ENCODE measurements at places on chromosomes 4 and X.

GRCh38 chrX:109389917-109390316 is 92.0 kb downstream of the GUCY2F start:
- no peak for DNase-seq

DNA sequence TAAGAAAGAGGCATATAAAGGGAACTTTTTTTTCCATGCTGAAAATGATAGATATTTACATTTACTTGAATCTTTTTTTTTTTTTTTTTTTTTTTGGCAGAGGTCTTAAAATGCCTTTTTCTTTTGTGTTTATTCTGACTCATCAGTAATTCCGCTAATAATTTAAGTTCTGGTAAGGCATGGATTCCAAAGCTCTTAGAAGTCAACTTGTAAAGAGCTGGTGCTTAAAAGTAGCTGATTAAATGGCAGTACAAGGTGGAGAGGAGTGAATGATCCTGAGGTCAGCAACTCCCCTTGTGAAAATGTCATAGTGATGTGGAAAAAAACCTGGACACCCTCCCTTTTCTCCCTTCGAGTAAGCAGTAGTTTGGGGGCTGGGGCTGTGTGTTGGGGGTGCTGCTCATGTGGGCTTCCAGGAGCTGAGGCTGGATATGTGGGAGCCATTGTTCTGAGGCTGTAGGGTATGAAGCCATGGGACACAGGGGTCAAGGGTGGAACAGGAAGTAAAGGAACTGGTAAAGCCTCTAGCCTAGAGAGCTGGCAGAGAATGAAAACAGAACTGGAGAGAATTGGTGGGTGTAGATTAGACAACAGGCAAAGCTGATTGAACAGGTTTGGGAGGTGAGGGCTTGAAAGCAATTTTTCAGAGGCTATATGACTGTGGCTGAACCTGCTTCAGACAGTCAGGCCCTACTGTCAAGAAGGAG is 41.0 kb upstream of the PITX2 start:
- DNase-seq: no peak

GRCh38 chrX:98380106-98380505 is 1496.4 kb downstream of the RPA4 start:
- DNase-seq: peak; percentile 87

DNA sequence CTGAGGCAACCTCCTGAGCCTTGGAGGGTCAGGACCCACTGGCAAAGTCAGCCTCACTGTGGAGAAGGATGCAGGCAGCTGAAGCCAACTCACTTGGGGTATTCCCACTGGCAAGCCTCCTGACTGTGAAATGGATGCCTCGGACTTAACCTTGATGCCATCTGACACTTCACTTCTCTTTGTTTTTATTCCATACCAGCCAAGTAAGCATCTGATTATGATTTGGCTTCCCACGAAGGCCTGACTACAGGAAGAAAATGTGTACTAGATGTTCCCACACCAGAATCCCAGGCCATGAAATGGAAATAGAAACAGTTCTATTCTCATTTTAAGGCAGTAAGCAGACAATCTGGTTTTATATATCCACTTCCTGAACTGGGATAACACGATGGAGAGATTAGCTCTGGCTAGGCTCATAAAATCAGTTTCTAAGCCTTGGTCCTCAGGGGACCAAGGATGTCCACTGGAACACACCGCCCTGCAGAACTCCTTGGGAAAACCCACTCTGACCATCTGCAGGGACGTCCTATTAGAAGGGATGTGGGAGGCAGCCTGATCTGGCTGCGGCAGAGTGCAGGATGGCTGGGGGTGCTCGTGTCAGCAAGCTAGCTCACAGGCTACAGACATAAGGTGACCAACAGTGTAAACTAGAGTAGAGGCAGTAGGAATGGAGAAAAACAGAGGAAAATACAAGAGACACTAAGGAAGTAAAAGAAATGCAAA is 89.3 kb downstream of the TSPAN5 start:
- DNase-seq: no peak

DNA sequence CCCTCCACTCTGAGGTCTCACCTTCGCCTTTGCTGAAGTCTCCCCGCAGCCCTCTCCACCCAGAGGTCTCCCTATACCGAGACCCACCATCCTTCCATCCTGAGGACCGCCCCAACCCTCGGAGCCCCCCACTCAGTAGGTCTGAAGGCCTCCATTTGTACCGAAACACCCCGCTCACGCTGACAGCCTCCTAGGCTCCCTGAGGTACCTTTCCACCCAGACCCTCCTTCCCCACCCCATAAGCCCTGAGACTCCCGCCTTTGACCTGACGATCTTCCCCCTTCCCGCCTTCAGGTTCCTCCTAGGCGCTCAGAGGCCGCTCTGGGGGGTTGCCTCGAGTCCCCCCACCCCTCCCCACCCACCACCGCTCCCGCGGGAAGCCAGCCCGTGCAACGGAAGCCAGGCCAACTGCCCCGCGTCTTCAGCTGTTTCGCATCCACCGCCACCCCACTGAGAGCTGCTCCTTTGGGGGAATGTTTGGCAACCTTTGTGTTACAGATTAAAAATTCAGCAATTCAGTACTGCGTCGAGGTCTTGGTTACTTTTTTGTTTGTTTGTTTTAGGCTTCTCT is 5.0 kb downstream of the SOD3 start:
- no peak for DNase-seq

GRCh38 chr4:24065974-24066373 is 176.1 kb upstream of the PPARGC1A start:
- no peak for DNase-seq

- DNase-seq: no peak
These were observed 41.7 kb upstream of the SLC39A8 start for GRCh38 chr4:102386966-102387365.

DNA sequence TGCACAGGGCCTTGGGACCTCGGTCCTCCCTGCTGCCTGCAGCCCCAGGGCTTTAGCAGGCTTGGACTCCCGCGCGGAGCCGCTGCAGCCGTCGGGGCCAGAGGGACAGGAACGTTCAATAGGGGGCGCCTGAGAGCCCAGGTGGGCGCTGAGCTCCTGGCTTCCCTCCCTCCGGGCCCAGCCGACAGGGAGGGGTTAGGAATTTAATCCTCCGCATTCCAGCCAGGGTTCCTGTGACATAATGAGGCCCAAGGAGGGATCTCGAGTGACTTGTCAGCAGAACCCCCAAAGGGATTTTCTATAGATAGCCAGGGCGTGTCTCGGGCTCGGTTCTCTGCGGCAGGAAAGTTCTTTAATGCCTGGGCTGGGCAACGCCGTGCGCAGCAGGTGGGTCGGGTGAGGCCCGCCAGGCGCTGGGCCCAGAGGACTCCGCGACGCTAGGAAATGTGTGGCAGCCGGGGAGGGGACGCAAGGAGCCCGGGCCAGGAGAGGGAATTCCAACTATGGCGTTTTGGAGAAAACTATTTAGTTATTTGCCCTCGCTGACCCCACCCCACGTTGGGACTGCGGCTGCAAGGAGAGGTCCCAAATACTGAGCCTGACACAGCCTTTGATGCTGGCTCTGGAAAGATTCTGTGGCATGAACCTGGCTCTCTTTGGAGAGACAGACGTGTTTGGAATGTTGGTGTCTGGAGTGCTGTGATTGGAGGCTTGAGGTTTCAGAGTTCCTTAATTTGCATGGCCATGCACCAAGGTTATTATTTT is 285.2 kb upstream of the GATB start:
- DNase-seq: peak; percentile 94

GRCh38 chr4:107182347-107182746 is 146.2 kb upstream of the DKK2 start:
- DNase-seq: no peak

DNA sequence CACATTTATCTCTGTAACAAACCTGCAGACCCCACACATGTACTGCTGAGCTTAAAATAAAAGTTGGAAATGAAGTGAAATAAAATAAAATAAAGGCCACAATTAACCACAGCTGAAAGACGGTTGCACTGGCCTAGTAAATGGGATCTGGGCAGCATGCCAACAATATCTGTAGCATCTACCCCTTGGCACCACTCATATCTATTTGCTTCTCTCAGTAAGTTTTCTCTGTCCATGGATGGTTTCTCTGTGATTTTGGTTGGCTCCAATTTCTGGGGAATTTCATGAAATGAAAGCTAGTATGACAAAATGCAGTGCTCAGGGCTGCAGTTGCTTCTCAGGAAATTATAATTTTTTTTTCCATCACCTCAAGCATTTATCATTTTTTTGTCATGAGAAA is 172.0 kb upstream of the IL15 start:
- DNase-seq: no peak

DNA sequence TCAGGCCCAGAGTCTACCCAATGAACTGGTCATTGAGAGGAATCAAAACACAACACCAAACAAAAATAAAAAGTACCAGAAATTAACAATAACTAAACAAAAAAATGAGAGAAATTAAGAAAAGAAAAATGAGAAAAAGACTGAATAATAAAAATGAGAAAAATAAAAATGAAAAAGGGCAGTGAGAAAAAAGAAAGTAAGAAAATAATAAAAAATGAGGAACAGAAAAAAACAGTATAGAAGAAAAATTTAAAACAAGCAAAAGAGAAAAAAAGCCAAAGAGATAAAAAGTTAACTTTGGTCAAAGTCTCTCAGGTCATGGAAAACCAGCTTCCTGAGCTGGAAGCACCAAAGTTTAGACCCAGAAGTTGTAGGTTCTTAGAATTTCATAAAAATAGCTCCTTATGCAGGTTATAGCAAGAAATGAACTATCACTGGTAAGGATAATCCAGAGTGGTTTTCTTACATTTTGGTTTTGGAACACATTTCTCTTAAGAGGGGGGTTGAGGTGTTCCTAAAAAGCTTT is 51.0 kb upstream of the WDR17 start:
- no peak for DNase-seq

- no peak for DNase-seq
These were observed 104.0 kb upstream of the WDR17 start for GRCh38 chr4:175961604-175962003.

GRCh38 chr4:136558940-136559494 is 973.3 kb downstream of the PCDH18 start:
- no peak for DNase-seq

GRCh38 chrX:30864383-30864785 is 24.7 kb downstream of the TAB3 start:
- no peak for DNase-seq

GRCh38 chrX:151505796-151506195 is 57.7 kb upstream of the PASD1 start:
- no peak for DNase-seq

DNA sequence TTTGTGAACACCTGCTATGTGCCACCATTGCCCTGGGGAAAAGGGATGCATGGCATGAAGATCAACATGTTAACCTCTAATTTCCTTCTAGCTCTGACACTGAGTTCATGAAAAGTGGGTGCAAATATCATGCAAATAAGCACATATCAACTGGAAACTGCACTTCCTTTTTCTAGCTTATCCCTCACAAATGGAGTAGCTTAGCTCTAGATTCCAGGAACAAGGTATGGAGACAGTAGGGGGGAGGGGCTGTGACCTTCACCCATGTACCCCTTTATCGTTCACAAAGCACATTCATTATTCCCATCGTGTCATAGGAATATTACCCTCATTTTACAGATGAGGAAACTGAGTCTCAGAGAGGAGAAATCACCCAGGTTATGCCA is 37.4 kb downstream of the STARD8 start:
- no peak for DNase-seq

GRCh38 chr4:76011700-76012387 is 4.5 kb upstream of the CXCL9 start:
- peak; percentile 44 for DNase-seq

- DNase-seq: no peak
These were observed 25.1 kb downstream of the SLC30A9 start for GRCh38 chr4:42015438-42015837.

DNA sequence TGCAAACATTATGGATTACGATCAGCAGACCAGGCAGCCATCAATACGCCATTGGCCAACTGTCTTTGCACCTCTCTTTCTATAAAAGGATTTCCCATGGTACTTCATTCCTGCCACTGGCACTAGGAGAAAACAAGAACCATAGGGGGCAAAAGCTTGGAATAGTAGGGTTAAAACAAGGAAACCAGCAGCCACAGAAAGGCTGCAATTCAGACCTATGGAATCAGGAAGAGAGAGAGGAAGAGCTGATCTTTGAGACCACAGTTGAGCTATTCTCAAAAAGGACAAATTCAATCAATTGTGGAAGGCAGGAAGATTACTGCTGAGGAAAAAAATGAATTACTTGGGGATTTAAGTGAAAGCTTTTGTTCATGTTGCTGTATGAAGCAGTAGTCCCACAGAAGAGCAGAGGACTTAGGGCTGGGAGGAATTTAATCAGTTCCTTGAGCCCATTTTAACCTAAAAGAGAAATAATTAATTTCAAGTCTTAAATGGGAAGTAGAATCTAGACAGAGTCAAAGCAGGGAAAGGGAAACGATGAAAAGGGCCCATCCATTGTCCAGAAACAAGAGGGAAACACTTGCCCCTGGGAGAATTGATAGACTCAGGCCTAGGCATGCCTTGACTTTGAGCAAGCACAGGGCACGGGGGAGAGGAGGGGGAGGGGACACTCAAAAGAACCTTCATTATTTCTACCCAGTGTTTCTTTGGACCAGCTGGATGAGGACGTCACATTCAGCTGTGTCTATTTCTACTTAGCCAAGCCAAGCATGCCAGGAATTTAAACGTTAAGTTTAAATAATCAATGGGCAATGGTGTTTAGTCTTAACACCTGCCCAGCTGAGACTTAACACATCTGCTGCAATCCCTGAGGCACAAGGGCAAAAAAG is 50.7 kb downstream of the SCD5 start:
- no peak for DNase-seq

GRCh38 chr4:74284053-74284452 is 24.2 kb upstream of the EPGN start:
- no peak for DNase-seq

GRCh38 chrX:117972711-117973109 is 143.9 kb downstream of the KLHL13 start:
- DNase-seq: peak; percentile 33

DNA sequence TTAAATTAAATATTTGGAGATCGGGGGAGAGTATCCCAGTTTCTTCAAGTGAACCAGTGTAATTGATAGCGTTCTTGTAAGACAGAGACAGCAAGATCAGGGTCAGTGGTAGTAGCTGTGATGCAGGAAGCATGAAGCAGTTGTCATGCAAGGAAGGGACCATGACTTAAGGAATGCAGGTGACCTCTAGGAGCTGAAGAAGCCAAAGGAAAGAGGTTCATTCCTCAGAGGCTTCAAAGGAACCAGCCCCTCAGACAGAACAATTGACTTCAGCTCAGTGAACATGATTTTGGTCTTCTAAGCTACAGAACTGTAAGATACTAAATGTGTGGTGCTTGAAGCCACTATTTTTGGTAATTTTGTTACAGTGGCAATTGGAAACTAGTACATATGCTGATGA is 51.6 kb downstream of the GLRB start:
- DNase-seq: peak; percentile 44

- no peak for DNase-seq
These were observed 315.6 kb downstream of the ARHGAP24 start for GRCh38 chr4:85790582-85790981.

- no peak for DNase-seq
These were observed 37.9 kb upstream of the SLC4A4 start for GRCh38 chr4:71300964-71301363.

DNA sequence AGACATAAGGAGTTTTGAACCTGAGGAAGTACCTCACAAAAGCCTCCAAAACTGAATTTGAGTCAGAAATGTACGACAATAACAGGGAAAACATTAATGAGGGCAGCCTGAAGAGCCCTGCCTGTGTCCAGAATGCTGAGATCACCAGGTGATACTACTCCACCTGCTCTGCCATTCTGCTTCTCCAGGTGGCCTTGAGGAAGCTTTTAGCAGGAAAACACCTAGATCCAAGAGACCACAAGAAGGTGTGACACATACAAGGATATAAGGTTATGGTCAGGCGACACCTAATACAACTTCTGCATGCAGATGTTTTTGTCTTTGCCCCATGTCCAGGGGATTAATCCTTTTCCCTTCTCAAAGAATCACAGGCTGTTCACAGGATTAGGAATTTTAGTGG is 15.3 kb downstream of the SOWAHB start:
- DNase-seq: no peak

GRCh38 chr4:185344743-185345538 is 50.8 kb downstream of the LRP2BP start:
- no peak for DNase-seq
